Sigmoid colon (tissue), 7 donors: ENCODE measurements at places on chromosomes 11 and 22.
A peak's percentile ranks its signal among the peaks of the same experiment; 100 is the strongest.

DNA sequence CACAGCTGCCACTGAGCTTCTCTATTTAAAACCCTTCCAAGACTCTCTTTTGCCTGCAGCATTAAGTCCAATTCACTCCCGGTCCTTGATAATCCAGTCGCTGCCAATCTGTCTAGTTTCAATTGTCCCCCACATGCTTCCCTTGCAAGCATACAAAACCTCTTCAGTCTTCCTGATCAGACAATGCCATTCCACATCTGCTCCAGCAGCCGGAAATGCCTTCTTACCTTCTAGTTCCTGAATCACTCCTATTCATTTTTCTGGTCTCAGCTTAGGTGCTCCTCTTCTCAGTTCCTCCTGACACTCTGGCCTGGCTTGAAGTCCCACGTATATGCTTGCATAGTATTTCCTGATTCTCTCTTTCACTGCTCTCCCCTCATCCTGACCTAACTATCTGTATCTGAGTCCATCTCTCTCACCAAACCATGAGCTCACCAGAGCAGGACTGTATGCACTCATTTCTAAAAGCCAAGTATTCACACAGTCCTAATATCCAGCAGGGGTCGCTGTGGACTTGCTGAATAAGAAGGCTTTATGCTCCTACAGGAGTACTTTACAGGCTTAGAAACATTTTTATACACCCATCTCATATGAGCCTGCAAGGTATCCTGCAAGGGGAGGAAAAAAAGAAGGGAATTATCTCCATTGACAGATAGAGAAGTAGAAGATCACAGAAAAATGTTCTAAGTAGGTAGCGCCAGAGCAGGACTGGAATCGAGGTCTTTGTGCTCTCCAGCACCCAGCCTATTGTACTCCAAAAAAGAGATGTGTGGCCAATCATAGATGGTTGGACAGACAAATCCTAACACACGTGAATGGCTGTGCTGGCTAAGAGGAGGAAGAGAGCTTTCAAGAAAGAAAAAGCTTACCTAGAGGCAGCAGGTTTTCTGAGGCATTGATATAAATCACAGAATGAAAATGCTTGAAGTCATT lies 19.2 kb downstream of the XRRA1 start:
- peak; percentile 83 for DNase-seq

GRCh38 chr11:68010090-68011041 lies at the start of gene ALDH3B1:
TSS of gene ALDH3B1 (plus strand) at chr11:68010327. CDS start at chr11:68015298, 4,971 bp downstream.
- DNase-seq: peak; percentile 96

DNA sequence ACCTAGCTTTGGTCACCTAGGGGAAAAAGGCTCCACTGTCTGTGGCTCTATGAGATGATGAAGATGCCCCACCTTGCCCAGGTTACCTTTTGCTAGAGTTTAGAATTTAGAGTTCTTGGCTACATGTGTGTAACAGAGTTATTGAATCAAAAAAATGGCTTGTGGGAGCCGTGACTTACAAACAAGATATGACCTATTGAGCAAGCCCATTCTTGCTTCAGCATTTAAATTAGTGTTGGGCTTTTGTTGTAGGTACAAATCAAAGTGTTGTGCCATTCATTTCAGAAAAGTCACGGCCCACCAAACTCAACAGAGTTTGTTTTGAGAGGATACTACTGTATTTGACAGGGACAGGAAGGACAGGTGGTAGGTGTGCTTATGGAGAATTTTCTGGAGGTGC lies 768.8 kb downstream of the NTM start:
- DNase-seq: no peak

DNA sequence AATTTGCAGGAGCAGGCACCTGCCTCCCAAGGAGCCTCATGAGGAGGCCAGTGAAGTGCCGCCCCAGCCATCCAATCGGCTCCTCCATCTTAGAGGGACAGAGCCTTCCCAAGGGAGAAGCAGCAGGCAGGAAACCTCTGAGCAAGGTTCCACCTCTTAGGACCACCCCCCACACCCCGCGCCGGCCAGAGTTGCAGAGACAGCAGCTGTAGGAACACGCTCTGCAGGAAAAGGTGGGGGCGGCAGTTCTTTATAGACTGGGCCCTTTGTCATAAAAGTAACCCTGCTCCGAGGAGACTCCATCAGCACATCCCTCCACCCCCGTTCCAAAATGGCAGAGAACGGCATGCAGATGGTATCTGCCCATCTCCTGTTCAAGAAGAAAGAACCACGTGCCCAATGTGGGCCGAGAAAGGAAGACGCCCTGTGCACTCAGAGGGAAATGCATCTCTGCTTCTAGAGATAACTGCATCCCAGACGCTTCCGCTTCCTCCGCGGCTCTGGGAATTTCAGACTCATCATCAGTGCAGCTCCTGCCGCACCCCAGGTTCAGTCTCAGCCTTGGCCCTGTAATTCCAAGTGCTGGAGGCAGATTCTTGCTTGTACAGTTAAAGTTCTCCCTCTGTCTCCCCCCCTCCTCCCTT lies 98.5 kb downstream of the SPATA19 start:
- no peak for DNase-seq

DNA sequence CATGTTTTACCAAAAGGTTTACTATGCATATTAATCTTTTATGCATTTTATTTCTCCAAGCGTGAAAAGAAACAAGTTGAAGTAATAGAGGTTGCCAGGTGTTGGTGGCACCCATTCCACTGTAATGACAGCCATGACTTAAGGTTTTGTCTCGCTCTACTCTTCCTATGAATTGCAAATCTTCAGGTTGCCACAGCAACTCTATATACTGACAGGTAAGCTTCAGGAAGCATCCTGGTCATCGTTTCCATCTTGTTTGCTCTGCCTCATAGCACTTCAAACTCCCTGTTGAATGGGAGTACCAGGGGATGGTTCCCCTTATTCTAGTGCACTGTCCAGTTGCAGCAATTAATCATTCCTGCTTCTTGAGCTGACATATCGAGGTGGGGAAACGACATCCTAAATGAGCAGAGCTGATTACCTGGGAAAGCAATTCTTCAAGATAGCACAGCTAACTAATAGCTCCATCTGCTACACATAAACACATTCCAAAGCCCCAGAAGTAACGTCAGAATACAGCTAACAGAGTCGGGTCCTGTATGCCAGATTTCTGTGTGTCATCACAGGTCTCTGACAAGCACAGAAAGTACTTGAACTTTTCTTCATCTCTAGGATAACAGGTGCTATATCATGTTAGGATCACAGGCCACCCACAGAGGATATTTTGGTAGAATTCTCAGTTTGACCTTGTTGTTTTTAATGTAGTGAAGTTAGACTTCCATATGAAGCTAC lies 80.3 kb downstream of the CADM1 start:
- no peak for DNase-seq

DNA sequence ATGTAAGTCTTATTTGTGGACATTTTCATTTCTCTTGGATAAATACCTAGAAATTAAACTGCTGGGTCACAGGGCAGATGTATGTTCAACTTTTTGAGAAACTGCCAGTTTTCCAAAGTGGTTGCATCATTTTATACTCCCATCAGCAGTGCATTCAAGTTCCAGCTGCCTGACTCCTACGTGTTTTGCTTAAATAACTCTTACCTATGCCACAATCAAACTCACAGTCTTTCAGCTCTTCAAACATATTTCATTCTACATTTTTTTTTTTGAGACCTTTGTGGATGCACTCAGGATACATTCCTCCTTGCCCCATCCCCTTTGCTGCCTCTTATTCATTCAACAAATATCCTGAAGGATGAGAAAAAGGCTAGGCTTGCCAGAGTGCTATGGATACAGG lies 9.2 kb downstream of the TCF20 start:
- no peak for DNase-seq

DNA sequence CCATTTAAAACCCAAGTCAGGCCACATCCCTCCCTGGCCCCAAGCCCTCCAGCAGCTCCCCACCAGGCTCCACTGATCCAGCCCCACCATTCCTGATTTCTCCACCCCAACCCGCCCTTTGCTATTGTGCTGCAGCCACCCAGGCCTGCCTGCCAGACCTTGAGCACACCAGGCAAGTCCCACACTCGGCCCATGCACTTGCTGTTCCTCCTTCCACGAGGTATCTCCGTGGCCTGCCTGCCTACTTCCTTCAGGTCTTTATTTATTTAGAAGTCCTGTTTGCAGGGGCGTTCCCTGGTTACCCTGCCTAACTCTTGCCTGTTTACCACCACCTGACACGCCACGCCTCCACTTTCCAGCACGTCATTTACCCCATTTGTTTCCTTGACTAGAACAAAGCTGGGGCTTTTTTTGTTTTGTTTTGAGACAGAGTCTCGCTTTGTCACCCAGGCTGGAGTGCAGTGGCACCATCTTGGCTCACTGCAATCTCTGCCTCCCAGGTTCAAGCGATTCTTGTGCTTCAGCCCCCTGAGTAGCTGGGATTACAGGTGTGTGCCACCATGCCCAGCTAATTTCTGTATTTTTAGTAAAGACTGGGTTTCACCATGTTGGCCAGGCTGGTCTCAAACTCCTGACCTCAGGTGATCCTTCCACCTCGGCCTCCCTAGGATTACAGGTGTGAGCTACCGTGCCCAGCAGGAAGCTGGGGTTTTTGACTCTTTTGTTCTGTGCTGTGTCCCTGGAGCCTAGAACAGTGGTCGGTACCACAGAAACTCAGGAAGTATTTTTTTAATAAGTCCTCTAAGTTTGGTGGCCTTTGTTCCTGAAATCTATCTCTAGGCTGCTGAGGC lies 6.7 kb downstream of the CENPM start:
- no peak for DNase-seq
